Stimulated activated CD4-positive, alpha-beta T cell treated with anti-CD3 and anti-CD28 coated beads, Interleukin-2, amount 100 ng/mL, for 4 hours (primary cell): ENCODE measurements at places on chromosomes 12 and 14.

- no peak for DNase-seq
Measured at GRCh38 chr14:69876221-69876847, 2.9 kb upstream of the SMOC1 start.

GRCh38 chr12:69101505-69101904, 137.9 kb upstream of the CPSF6 start:
- DNase-seq = no peak

GRCh38 chr14:90773705-90774104, 42.5 kb downstream of the TTC7B start:
- no peak for DNase-seq

GRCh38 chr12:106058256-106059182, 80.2 kb downstream of the NUAK1 start:
- no peak for DNase-seq

- DNase-seq = no peak
Measured at GRCh38 chr12:25852792-25853191, 105.7 kb upstream of the RASSF8 start.

- DNase-seq = no peak
Measured at GRCh38 chr12:100138048-100138802, 4.4 kb downstream of the BLTP3B start.
